ENCODE measurements at places on chromosomes 6 and 20.

- DNase-seq: no peak
Observed at GRCh38 chr20:7608250-7608649, 332.0 kb downstream of the HAO1 start.

DNA sequence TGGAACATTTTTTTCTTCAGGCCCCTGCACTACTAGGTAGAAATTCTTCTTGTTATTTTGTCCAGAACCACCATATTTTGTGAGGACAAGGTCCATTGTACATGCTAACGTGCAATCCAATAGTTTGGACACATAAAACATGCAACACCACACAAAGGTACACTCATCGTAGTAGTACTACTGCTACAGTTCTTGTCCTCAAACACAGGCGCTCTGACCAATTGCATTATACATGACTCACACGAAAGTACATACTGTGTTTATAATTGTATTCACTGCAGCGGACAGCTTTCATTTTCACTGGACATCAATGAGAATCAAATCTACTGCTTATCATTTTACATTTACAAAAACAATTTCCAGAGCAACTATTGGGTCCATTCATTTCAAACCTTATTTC is 15.3 kb upstream of the SMLR1 start:
- no peak for DNase-seq

- DNase-seq: no peak
Observed at GRCh38 chr6:1412901-1413300, 23.5 kb downstream of the FOXF2 start.

DNA sequence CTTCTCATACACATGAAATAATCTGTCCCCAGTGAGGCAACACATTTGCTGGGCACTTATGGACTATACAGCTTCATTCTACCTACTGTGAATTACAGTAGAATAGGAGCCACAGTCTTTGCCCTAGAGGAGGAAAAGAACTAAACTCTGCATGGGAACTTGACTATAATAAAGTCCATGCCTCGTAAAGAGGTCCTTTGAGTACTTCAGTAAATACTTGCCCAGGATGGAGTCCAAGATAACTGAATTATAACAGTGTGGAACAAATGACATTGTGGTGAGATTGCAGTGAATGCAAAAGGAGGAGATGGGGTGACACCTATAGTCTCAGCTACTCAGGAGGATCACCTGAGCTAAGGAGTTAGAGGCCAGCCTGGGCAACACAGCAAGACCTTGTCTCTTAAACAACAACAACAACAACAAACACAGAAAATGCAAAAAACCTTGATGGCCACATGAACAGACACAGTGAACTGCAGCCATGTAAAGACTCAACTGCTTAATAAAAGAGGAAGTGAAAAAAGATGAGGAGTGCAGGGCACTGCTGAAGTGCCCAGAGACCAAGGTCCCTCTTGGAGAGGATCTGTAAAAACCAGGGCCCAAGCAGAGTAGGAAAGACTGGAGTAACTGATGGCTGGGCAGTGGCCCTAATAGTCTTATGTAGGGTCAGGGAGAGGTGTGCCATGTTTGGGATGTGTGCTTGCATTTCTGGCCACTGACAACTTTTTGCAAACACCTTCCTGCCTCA is 3.7 kb downstream of the MRPS18A start:
- no peak for DNase-seq

GRCh38 chr20:12210591-12210990 is 292.9 kb downstream of the BTBD3 start:
- DNase-seq: no peak

DNA sequence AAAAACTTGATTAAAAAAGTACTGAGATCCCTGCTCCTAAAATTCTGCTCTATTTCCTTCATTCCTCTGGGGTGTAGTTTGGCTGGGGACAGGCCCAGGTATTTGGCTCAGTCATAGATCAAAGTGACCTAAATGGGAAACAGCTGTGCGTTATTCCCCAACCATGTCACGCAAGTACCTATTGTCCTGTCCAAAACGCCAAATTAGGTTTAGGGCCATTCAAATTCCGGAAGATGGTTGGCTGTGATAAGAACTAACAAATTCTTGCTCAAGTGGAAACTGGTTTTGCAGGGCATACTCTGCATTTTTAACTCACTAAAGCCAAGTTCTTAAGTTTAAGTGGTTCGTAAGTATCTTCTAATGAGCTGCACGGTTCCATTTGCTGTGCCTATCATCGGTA is 147.6 kb upstream of the TMEM170B start:
- no peak for DNase-seq

DNA sequence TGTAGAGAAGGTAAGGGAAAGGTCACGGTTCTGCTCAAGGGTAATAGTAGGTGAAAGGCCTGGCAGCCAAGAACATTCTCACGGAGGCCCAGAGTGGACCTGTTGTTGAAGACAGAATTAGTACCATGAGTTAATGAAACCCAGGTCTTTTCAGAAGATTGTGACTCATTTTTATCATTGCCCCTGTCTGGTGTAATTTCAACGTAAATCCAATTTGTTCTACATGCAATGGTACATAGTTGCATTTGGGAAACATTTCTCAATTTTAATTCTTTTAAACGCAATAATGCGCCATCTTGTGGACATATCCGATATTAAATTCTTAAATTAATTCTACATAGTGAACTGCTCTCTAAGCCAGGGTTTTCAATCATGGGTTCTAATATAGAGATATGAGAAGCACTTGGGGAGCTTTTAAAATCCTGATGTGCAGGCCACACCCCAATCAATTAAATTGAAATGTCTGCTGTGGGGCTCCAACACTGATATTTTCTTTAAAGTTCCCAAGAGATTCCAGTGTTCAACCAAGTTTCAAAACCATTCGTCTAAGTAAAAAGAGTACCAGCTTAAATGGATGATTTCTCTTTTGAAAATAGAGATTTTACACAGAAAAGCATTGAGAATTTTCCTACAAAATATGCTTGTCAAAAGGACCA is 257.4 kb downstream of the PLCB1 start:
- DNase-seq: no peak

- no peak for DNase-seq
Observed at GRCh38 chr6:165034271-165034741, 275.1 kb downstream of the C6orf118 start.

DNA sequence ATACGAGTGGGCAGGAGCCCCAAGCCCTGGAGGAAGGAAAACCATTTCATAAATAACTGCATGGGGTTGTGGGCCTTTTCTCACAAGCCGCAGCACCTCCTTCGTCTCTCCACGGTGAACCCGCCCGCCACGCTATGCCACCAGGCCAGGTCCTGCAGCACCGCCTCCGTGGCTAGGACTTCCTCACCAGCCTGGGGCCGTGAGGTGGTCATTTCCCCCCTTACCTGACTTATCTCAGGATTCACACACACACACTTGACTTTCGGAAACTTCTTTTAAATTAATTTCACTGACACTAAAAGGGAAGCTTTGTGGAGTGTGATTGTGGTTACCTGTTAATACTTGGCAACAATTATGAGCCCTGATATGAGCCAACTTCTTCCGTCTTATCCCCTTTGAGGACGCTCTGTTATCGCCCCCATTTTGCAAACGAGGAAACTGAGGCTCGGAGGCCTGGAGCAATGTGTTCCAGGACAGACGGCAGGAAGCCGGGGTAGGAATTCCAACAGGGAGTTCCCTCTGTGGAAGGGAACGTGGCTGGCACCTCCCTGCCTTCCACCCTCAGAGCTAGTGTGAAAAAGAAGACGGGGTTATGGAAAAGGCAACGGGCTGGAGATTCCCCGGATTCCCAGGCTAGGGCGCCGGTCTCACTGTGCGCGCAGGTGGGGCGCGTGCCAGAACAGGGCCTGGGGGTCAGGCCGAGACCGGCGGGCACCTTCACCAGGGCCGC is 817 bp upstream of the SLCO4A1 start:
- no peak for DNase-seq

DNA sequence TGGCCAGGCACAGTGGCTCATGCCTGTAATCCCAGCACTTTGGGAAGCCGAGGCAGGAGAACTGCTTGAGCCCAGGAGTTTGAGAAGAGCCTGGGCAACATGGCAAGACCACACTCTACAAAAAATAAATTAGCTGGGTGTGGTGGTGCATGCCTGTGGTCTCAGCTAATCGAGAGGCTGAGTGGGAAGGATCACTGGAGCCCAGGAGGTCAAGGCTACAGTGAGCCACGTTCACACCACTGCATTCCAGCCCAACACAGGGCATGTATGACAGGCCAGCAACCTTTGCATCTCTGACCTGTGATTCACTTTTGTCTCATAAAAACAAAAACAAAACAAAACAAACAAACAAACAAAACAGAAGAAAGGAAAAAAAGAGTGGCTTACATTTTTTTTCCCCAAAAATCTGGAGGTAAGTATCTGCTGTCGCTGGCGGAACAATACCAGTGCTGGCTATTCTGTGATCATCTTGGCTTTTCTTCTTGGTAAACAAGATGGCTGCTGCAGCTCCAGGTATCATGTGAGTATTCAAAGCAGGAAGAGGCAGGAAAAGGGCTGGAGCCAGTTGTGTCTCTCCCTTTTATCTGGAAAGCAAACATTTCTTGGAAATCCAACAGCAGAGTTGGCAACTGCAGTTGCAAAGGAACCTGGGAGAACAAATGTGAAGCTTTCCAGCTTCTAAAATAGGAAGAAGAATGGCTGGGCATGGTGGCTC is 40.4 kb upstream of the ZMYND8 start:
- DNase-seq: no peak

GRCh38 chr6:10720265-10720959 is 2.5 kb upstream of the TMEM14C start:
- DNase-seq: peak; percentile 54

GRCh38 chr6:38808039-38808438 is 92.9 kb downstream of the DNAH8 start:
- DNase-seq: no peak

DNA sequence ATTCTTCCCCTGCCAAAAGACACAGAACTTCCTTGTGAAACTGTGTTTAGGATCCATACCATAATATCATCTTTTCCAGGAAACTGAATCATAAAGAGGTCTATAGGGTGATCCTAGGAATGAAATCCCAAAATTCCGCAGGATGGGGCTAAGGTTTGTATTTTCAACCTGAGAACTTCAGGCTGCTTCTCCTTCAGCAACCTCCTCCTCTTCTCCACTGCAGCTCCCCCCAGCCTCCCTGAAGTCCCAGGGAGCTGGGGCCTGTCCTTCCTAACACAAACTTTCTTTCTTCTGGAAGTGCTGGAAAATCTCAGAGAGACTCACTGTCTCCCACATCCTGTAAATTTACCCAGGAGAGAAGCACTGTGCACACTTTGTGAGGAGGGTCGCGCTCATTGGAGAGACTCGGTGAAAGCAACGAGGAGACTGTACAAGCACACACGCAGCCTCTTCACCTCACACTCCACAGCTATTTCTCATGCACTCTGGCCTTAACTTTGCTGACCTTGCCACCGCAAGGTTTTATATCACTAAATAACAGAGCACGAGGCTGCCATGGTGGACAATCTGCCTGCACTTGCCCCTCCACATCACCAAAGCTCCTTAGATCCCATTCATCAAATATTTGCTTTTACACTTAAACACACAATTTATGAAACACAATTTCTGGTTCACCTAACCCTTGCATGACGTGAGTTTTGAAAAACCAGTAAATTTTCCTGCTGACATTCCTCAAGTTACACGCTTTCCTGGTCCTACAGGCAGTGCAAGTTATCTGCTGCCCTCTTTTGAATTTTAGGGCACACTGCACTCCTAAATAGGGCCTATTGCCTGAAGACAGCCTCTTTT is 14.3 kb downstream of the ID4 start:
- no peak for DNase-seq

GRCh38 chr6:131950767-131951575 is at the start of gene CCN2:
Gene CCN2, minus strand, starts transcription at chr6:131951372. Its CDS starts 200 bp downstream, at chr6:131951172.
- DNase-seq: peak; percentile 79

- no peak for DNase-seq
Observed at GRCh38 chr6:155638200-155638599, 182.6 kb upstream of the NOX3 start.

GRCh38 chr20:10793766-10794165 is 120.0 kb upstream of the JAG1 start:
- DNase-seq: no peak

DNA sequence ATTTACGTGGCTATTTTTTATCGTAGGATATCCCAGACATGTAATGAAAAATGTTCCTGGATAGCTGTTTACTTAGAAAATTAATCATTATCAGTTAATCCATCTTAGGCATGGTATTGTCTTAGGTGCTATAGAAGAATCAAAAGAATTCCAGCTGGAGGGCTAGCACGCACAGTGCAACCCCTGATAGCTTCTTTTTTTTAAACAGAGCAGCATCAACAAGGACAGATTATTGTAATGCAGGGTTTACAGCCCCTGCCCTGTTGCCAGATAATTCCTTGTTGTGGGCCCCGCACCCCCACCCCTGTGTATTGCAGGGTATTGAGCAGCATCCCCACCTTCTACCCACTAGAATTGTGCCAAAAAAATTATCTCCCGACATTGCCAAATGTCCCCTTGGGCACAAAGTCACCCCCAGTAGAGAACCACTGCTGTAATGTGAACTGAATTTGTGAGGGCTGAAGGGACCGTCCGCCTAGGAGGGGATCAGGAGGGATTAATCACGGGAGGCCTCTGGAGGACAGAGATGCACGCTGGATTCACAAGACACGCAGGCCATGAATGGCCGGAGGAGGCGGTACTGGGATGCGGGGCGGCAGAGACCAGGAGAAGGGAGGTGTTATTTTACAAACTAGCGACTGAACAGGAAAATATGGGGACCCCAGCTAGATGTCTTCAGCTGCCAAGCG is 174.6 kb downstream of the ZDHHC14 start:
- no peak for DNase-seq

- peak; percentile 13 for DNase-seq
Observed at GRCh38 chr20:12166053-12166717, 248.5 kb downstream of the BTBD3 start.

DNA sequence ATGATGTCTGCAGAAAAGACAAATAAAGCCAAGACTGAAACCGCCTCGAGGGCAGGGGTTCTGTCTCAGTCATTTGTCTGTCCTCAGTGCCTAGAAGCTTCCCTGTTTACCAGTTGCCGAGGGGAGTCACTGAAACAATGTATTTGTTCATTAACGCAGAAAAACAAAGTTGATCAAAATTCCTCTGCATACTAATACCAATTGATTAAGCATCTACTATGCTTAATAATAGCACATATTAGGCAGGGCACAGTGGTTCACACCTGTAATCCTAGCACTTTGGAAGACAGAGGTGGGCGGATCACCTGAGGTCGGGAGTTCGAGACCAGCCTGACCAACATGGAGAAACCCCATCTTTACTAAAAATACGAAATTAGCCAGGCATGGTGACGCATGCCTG is 1.8 kb upstream of the FKBP5 start:
- DNase-seq: no peak

GRCh38 chr6:67433124-67433523 is 1202.0 kb upstream of the ADGRB3 start:
- DNase-seq: no peak

- no peak for DNase-seq
Observed at GRCh38 chr6:36820700-36821580, 18.3 kb downstream of the CPNE5 start.

- no peak for DNase-seq
Observed at GRCh38 chr6:74087899-74088298, 391.9 kb downstream of the CD109 start.

GRCh38 chr20:13297147-13297899 is 76.2 kb downstream of the ISM1 start:
- DNase-seq: no peak
